Central memory CD4-positive, alpha-beta T cell (primary cell): ENCODE measurements at places on chromosomes 7 and 10.

DNA sequence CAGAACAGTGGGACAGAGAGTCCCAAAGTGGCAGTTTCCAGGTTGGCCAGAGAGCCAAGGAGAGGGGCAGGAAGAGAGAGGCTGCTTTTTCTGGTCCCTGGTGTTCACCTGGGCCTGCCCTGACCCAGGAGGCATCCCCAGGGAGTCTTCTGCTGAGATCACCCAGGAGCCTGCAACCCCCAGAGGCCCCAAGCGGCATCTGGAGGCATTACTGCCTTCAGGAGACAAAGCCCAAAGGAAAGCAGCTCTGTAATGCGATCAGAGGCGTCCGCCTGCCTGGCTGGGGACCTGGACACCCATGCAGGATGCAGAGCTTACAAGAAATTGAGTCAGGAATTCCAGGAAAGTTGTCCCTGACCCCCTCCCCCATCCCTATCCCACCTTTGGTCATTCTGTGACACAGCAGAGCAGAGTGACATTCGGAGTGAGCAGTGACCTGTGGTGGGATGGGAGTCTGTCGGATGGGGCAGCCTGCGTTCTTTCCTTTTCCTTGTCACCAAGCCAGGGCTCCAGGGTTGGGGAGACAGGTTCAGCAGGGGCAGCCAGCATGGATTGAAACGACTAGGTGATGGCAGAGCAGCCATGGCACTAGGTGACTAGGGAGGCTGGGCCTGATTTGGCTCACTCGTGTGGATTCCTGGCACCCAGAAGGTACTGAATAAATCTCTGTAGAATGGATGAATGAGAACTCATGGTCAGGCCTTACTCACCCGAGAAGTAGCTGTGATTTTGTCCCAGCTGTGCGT lies 10.4 kb downstream of the UNC5B start:
- no peak for DNase-seq

- DNase-seq: no peak
Observed at GRCh38 chr7:98911916-98912315, 33.6 kb downstream of the TRRAP start.

- DNase-seq: no peak
Observed at GRCh38 chr7:33961948-33962347, 56.6 kb downstream of the BMPER start.

DNA sequence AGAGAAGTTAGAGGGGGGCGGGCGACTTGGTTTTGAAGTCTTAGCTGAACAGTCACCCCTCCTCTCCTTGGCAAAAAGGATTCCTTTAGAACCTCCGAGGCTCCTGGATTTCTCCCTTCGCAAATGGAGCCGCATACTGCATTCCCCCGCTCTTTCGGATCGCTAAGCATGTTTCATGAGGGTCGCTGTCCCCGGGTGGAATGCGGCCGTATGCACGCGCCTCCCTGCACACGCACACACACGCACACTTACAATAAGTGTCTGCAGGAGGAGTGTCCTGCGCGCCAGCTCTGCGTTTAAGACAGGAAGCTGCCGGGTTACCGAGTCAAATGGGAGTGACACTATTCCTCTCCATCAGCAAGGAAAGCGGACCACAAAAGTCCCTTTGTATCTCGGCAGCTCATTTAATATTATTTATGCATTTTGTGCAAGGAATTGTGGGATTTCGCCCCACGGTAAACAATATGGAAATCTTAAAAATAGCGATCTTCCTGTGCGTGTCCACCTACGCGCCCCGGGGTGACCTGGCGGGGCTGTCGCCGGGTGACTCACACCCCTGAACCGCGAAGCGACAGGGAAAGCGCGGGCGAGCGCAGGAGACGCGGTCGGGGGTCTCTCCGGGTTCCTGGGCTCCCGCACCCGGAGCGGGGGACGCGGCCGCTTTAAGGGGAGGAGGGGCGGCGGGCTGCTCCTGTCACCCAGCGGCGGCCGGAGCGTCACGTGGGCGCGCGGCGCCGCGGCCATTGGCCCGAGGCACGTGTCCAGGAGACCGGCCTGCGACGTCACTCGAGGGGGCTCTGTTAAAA lies 988 bp upstream of the EN2 start:
- DNase-seq: no peak

DNA sequence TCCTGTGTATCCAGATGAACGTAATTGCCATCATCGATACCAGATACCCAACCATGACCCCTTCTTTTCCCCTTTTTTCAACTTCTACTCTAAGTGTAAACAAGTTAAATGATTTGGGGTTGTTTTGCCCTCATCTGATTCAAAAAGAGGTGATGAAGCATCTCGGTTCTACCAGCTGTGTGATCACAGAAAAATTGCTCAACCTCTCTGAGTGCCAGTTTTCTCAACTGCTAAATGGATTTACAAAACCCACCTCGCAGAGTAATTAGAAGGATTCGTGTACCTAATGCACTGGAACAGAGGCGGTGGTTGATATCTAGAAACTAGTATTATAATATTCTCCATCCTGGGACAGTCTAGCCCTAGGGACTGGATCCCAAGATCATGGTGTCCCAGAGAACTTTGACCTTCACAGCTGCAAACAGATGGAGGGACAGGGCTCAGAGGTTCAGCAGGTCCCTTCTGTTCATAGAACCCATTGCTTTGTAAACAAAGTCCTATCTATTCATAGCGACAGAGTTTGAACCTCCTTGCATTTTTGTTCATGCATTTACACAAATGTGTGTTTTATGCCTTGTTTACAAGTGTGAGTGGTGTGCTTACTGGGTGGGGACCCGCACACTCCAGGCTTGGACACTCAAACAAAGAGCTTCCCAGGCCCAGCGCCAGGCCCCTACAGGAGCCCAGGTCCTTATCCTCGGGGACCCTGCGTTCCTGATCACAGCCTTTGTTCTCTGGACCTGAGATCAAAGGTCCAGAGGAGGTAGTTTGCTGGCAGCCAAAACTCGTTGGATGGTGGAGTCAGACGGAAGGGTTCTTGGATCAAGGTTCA lies 46.4 kb downstream of the CALML3 start:
- no peak for DNase-seq

DNA sequence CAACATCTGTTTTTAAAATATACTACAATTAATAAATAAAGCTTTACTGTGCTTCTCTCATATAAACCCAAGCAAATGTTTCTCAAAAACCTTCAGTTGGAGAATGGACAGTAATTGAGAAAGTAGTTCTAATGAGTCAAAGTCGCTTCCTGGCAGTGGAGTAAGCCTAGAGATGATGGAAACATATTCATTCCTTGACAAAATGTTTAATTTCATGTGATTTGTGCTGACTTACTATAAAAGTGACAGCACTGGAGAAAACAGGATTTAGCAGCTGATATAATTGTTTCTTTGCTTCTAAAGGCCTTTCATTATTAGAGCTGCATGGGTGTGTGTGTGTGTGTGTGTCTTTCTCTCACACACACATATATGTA lies 9.0 kb downstream of the ELMO1 start:
- DNase-seq: no peak
